ENCODE measurements at places on chromosomes 6 and 20.

DNA sequence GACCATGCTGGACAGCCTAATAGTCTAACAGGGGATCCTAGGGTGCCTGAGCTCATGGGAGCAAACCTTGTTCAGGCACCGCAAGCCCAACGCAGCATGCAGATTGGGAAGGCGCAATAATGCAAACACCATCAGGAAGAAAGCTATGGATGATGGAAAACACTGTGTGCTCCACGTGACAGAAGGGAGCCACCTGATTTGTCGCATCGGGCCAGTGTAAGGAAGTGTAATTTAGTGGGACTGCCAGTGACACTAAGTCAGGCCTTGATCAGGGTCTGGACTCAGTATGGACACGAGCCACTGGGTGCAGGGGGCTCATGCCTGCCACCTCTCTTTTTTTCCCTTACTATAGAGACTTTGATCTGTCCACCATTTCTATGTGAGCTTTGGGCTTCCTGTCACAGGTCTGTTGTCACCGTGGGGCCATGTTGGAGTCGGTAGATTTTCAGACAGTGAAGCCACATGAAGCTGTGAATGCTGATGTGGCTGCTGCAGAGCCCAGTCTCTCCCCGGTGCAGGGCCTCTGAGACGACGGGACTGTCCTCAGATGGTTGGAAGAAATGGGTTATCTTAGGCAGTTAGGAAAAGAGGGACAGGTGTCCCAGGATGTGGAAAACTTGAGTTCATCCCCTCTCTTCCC, 74.2 kb upstream of the AGPAT4 start:
- no peak for DNase-seq

GRCh38 chr20:1757072-1757471, 99.5 kb upstream of the SIRPG start:
- DNase-seq: no peak

GRCh38 chr6:21190701-21191100, 402.9 kb upstream of the SOX4 start:
- DNase-seq: no peak

DNA sequence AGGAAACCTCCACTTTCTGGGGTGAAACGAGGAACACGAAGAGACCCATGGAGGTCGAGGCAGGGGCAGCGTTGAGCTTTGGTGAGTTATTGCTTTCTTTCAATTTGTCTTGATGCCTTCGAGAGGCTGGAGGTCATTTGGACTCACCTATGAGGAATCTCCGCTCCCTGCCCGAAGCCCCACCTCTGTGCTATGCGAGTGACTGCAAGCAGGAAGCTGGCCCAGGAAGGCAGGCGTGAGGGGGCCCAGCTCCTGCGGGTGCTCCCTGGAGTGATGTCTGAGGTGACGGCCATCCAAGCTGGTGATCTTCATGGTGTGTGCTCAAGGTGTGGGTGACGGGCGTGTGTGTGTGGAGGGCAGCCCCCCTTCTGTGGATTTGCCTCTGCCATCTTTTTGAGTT, 13.0 kb downstream of the PSMG4 start:
- DNase-seq: no peak

- DNase-seq: no peak
These were observed 47.0 kb upstream of the NT5E start for GRCh38 chr6:85402922-85403321.

GRCh38 chr20:16020971-16021370, 552.3 kb downstream of the KIF16B start:
- DNase-seq: no peak

DNA sequence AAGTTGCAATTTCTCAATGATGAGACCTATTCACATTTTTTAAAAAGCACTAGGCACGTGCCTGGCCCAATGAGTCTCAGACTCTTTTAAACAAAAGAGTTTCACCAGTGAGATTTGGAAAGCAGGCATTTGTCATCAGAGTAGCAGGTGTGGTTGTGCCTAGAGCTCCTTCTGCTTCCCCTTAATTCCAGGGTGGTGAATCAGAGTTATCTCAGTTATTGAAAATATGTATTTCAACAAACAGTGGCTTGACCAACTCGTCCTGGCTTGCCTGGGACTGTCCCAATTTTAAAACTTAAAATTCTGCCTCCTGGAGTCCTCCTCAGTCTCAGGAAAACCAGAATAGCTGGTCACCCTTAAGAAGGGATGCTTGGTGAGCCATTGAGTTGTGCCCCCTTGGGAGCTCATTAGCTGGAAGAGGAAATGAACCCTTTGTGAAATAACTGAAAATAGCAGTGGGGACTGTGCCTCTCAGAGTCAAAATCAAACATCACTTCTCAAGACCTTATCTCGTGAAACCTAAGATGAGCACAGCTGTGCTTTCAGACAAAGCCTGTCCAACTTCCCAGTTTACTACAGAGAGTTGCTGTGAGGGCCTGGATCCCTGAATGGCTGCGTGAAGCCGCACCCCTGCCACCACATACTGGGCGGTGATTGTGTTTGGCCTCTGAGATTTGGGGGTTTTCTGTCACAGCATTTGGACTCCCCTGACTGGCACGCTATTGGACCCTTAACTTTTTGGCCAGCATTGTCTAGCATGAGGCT, 116.3 kb downstream of the ANKRD60 start:
- DNase-seq: no peak

GRCh38 chr6:2688401-2689064, 62.2 kb downstream of the MYLK4 start:
- DNase-seq: no peak

- no peak for DNase-seq
These were observed 140.0 kb upstream of the SGK1 start for GRCh38 chr6:134457941-134458340.

GRCh38 chr20:54118220-54119001, 48.0 kb upstream of the BCAS1 start:
- DNase-seq: no peak

DNA sequence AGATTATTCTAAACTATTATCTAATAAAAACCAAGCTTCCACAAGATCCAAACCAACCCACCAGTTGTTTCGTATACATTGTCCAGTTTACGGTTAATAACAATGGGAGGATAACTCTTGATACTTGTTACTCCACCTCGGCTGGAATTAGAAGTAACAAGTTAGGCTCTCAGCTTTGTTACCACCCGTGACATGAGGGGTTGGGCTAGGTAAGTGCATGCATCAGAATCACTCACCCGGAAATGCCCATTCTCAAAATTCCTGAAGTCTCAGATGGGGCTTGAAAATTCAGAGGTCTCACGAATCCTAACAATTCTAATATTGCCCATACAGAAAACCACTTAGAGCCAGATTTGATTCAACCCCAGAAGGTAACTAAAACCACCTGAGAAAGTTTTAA, 27.0 kb upstream of the SERPINB1 start:
- no peak for DNase-seq

GRCh38 chr20:22525069-22525820, 59.1 kb downstream of the FOXA2 start:
- no peak for DNase-seq

GRCh38 chr6:112029045-112029822, 24.7 kb upstream of the CCN6 start:
- no peak for DNase-seq

- DNase-seq: no peak
These were observed 60.5 kb downstream of the RSPH3 start for GRCh38 chr6:158939255-158940159.

GRCh38 chr6:106363401-106364138, 3.1 kb downstream of the CRYBG1 start:
- no peak for DNase-seq

DNA sequence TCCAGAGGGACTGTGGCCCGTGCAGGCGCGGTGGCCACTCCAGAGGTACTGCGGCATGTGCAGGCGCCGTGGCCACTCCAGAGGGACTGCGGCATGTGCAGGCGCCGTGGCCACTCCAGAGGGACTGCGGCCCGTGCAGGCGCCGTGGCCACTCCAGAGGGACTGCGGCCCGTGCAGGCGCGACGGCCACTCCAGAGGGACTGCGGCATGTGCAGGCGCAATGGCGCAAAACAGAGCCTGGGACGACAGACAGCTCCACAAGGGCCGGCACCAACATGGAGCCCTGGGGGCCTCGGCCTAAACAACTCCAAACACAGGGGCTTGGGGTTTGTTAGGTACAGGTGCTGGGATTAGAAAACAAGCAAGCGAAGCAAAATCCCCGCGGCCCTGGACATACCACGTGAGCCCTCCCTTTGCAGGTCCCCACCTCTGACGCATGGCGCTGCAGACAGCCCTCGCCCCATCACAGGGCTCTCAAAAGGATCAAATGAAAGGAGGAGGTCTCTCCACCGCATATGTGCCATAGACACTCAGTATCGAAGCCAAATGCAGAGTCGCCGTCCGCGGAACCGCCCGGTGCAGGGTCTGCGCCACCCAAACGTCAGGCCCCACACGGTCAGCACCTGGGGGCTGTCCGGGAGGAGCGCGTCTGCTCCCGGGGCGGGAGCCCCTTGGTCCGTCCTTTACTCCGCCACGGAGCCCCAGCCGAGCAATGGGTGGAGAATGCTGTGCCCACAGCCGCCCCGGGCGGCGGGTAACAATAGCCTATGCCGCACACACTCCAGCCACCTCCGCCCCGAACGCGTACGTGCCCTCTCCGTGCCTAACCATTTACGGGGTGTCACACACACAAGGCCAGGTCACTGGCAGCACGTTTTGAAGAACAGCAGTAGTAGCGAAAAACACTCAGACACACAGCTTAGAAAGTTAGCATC, 85.7 kb downstream of the TAF4 start:
- no peak for DNase-seq

DNA sequence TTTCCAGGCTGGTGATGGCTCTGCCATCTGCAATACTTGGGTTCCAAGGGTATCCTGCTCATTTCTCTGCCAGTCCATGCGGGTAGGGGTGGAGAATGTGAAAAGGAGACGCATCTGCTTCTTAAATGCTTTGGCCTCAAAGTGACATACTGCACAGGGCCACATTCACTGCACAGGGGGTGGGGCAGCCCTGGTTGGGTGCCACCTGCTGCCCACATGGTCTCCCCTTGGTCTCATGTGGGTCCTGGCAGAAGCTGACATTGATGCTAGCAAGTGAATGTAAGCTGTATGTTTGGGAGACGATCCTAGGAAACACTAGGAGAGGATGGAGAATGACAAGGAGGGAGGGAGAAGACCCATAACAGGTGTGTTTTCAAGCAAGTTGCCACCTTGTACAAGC, 140.9 kb downstream of the EDN3 start:
- no peak for DNase-seq

GRCh38 chr20:56411759-56412472, at the start of gene CASS4:
CASS4 (plus strand) TSS chr20:56412260; CDS start chr20:56412459, 199 bp downstream.
- no peak for DNase-seq

- no peak for DNase-seq
These were observed 52.2 kb upstream of the APCDD1L start for GRCh38 chr20:58567437-58567836.

DNA sequence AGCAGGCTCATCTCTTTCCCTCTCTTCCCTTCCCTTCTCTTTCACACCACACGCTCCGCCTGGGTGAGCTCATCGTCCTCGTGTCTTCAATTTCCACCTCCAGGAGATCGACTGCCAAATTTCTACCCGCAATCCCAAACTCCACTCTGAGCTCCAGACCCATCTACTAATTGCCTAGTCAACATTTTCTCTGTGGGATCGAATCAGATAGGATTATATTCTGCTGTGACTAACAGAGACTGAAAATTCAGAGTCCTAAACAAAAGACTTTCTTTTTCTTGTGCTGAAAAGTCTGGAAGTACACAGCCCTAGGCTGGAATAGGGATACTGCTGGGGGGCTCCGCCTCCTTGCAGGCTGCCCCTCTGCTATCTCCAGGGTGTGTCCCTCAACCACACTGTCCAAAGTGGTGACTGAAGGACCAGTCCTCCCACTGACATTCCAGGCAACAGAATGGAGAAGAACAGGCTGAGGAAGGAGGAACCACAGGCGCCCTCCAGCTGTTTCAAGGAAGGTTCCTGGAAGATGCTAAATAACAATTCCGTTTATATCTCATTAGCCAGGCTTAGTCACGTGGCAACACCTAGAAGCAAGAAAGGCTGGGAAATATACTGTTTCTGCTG, 5.0 kb upstream of the HSPA12B start:
- DNase-seq: no peak

DNA sequence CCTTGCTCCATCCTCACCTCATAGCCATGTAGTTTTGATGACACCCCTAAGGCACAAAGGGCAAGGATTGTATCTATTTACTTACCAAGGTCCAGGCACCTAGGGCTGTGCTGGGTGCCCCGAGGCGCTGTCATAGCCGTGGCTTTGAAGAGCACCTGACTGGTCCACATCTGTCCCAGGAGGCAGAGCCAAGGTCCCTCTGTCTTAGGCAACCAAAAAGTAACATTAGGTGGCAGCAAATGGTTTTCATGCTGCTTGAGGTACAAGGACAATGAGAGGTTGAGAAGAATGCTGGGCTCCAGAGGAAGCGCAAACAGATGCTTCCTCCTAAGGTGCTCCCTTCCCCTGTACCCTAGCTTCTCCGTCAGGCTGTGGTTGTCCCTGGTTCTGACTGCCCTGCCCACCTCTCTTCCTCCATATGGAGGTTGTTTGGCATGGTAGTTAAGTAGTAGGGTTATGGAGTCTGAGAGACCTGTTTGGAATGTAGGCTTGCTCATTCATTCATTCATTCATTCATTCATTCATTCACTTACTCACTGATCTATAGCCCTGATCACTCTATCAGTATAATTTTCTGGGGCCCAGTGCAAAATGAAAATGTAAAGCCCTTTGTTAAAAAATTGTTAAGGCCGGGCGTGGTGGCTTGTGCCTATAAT, 3.0 kb upstream of the UQCC2 start:
- no peak for DNase-seq

- DNase-seq: no peak
These were observed 500.3 kb upstream of the PTCHD4 start for GRCh38 chr6:48611332-48611731.

- peak; percentile 18 for DNase-seq
These were observed 644 bp downstream of the RBL1 start for GRCh38 chr20:37095108-37095598.

DNA sequence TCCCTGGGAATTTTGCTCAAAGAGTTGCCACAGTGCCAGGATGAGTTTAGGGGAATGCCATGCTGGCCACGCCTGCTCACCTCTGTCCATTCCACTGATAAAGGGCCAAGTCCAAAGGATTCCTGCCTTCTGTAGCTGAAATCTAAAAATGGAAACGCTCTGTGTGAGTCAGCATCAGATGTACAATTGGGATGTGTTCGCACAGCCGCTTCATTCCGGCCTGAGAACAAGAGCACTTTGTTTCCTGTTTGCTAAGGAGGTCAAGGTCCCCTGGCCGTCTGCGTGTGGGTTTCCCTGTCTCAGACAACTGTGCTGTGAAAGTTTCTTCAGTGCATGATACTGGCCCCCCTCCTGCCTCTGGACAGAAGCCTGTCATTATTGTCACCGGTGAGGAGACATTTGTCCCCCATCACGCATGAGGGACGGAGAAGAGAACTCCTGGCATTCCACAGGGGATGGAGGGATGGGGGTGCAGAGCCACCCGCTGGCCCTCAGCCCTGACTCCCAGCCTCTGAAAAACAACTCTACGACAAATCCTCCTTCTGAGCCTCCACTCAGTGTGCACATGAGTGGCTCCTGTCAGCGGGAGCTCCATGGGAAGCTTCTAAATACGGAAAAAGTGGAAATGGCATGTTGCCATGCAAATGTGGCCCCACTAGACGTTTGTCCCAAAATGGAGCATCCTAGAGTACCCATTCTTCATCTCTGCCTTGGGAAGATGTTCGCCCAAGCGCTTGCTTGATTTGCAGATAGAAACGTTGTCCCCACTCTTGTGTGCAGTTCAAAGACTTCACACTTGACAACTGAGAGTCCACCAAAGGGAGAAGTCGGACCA, 143.5 kb upstream of the AFDN start:
- no peak for DNase-seq

GRCh38 chr20:43583982-43584432, 6.7 kb upstream of the IFT52 start:
- DNase-seq: no peak
